ENCODE measurements at places on chromosomes 12 and 14.

DNA sequence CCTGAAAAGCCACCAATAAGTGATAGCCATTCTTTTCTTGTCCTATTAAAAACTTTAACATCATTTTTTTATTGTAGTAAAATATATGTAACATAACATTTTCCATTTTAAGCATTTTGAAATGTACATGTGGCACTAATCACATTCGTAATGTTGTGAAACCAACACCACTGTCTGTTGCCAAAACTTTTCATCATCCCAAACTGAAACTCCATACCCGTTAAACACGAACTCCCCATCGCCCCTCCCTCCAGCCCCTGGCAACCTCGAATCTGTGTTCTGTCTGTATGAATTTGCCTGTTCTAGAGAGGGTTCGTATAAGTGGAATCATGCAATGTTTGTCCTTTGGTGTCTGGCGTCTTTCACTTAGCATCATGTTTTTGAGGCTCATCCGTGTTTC lies 75.9 kb downstream of the CCDC92 start:
- no peak for DNase-seq

DNA sequence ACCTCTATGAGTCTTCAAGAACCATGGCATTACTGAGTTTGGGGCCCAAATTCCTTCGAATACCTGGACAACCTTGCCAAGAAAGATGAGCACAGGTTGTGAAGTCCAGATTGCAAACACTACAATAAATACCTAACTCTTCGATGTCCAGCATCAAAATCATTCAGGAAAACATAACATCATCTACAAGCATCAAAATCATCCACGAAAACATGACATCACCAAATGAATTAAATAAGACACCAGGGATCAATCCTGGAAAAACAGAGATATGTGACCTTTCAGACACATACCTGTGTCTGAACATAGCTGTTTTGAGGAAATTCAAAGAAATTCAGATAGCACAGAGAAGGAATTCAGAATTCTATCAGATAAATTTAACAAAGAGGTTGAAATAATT lies 262.0 kb upstream of the KITLG start:
- no peak for DNase-seq

DNA sequence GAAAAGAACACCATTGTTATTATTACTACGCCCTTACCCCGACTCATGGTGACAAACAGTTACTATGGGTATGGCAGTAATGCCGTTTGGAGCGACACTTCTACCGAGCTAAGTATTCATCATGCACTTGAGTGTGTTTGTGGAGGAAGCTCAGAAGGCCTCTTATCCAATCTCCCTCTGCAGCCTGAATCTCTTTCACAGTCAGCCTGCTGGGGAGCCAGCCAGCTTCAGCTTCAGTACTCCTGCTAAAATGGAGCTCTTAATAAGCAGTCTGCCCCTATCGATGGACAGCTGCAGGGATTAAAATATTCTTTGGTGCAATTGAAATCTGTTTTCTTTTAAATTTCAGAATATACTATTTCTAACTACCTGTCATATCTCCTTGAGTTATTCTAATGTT lies 24.7 kb upstream of the ATP5MC2 start:
- no peak for DNase-seq

DNA sequence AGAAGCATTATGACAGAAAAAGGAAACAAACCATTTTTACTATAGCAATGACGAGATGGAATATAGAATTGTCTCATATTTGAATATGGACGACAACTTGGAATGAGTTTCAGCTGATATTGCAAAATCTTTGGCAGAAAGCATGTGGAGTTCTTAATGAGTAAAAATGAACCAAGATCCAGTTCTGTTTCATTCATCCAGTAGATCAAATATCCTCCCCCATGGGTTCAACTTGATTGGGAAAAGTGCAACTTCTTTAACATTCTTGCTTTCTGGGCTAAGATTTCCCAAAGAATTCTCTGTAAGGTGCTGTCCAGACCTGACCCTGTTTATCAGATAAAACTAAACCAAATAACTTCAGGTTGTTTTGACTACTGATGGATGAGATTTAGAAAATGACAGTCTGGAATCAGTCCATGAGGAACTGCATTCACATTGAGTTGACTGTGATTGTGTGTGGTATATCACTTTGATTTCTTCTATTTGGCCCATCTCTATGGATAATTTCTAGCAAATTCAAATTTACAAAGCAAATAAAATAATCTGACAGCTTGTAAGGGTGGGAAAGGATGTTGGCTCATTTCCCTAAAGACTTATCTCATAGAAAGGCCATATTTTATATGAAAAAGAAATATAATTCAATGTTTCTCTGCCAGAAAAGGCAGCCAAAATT lies 267.4 kb downstream of the ADAMTS20 start:
- no peak for DNase-seq

DNA sequence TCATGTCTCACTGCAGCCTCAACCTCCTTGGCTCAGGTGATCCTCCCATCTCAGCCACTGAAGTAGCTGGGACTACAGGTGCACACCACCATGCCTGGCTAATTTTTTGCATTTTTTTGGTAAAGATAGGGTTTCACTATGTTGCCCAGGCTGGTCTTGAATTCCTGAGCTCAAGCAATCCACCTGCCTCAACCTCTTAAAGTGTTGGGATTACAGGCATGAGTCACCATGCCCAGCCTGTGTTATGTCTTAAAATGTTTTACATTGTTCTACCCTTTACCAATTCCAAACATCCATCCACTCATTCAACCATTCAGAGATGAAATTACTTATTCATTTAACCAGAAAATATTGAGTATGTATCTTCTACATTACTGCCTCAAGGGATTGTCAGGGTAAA lies 111.6 kb upstream of the BTG1 start:
- no peak for DNase-seq
